Sciatic nerve (tissue), 2 donors: ENCODE measurements at places on chromosomes 5 and 9.

DNA sequence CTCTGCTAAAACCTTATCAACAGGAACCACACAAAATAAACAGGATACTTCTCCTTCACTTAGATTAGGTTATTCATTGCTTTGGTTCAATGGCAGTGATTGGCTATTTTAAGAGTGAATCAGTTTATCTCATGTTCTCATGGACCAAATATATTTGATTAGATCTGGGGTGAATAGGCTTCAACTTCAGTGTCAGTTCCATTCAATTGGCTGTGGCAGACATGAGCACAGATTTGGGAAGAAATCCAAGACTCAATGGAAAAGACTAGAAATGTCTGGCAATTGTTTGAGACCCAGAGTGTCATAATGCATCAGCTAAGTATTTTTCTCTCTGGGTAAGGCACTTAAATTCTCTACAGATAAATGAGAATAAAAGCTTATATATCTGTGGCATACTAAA, 37.1 kb downstream of the CDH18 start:
- no peak for DNase-seq

DNA sequence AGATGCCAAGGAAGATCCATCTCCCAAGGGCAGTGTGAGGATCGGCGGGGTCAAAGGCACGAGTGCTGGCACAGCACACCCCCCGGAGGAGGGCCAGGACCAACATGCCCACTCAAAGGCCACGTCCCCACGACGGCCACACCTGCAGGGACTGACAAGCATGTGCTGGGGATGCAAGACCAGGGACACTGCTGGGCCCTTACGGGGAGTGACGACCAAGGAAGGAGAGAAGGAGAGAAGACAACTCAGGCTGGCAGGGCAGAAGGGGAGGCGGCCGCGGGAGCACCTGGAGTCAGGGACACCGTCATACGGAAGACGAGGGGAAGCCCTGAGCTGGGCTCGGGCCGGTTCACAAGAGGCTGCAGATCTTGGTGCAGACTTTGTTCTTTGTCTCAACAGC, 10.4 kb downstream of the QSOX2 start:
- DNase-seq = no peak

DNA sequence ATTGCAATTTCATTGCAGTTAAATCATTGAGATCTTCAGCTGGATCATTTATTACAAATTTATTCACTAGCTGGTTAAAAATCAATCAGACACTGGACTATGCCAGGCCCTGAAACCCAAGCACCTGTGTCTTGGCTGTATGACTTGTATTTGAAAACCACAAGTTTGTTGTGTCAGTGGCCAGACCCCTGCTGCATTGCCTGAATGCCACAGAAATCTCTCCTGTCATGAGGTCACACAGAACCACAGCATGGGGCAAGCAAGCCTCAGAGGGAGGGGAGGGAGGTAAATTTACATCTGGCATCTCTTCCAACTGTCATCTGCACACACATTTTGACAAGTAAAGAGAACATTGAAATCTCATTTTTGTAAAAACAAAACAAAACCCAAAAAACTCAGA, 90.0 kb downstream of the ARRDC3 start:
- no peak for DNase-seq

DNA sequence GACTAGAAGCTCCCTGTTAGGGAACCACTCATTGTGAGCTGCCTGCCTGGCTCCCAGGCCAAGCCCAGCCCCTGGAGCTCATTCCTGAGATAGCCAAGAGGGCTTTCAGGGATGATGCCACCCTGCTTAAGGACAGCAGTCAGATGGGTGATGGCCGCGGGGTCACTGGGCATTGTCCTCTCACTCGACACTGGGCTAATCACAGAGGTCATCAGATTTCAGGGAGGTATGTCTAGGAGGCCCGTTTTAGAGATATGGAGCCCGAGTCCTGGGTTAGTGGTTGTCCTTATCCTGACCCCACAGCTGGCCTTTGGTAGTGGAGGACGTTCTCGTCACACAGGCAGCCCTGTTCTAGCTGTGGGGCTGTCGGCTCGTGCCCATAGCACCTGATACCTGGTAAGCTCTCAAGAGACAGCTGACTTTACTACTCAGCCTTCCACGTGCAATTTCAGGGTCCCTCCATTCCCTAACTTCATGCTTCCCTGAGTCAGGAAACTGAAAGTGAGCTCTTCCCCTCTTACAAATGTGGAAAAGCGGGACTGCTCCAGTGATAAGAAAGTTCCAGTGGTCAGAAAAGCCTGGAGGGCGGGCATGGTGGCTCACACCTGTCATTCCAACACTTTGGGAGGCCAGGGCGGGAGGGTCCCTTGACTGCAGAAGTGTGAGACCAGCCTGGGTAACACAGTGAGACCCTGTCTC, 7.1 kb upstream of the PTGES start:
- DNase-seq = no peak

DNA sequence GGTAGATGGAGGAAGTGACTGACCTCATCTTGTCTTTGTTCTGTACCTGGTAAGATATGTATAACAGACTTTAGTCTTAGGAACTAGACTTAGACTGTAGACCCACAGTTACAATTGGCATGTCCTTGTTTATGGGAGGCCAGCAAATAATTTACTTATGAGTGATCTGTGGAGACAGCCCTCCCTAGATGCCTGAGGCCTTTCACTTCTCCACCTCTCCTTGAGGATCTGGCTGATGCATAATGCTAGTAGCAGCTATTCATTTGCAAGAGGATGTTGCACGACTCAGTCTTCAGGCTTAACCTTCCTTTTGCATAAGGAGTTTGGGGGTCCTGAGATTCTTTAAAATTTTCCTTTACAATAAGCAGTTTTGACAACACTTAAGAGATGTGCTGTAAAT, 100.7 kb downstream of the YTHDC2 start:
- no peak for DNase-seq

- no peak for DNase-seq
These were observed 129.7 kb downstream of the CDC42SE2 start for GRCh38 chr5:131393498-131393968.

DNA sequence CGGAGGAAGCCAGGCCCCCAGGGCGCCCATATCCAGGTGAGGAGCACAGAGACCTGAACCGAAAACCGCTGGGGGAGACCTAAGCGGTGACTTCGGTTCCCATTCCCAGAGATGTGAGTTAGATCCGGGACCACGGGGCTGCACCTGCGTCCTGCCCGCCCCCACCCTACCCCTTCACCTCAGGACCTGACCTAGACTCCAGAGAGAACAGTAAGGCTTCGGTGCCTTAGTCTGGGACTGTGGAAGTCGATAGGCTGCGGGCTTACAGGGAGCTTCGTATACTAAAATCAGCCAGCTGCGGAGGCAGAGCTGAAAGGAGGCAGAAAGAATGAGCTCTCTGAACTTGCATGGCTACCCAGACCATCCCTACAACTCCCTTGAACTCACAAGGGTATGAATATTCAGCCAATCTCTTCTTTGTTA, 518 bp upstream of the FAM13B start:
- DNase-seq = no peak

DNA sequence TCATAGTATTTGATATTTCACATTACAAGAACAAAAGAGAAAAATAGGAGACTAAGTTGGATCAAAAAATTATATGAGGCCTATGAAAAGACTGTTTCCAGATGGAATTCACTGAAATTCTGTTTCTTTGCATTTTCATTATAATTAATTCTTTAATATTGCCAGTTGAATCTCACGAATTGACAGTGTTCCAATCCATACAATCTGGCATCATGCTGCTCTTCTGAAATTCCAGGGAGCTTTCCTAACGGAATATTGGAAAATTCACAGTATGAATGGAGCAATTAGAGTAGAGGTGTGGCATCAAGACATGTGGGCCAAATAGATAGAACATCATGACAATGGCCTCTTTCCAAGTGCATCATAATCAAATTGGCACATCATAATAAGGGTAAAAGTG, 1178.9 kb upstream of the WWC1 start:
- no peak for DNase-seq

GRCh38 chr5:79512049-79512448, 1.9 kb downstream of the HOMER1 start:
- no peak for DNase-seq
